ENCODE measurements at places on chromosomes 7 and 10.

- no peak for DNase-seq
Observed at GRCh38 chr7:122984021-122984420, 11.5 kb downstream of the TAS2R16 start.

DNA sequence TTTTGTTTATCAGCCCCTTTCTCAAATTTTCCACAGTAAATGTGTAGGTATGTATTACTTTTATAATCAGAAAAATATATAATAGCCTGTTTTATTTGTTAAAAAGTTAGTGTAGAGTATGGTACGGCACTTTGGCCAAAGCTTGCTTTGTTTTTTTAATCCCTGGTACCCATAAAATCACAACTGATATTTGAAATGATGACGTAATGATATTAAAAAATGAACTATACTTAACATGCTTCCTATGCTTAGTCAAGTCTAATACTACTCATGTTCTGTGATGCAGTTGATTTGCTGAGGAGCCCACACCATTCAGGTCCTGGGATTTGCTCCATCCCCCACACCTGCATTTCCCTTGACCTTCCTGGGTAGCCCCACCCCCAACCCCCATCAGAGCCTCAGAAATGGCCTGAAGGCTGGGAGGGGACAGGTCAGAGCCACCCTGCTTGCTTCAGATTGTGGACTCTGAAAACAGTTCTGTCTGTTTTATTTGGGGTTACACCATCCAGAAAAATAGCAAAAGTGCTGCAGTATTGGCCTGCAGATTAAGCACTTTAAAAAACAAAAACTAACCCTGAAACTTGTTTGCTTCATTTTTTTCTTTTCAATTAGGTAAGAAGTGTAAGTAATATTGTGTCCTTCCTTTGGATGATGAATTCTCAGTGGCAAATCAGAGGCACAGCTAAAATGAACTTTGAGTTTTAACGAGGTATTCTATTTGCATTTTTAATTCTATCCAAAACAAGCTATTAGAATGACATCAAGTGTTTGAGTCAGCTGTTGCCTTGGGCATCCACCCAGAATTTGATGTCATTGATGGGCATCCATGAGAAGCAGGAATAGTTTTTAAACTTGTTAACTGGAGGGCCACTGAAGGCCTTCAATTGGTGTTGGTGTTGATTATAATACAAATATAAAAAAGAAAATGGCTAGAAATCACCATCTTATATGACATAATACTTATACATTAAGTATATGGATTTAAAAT, 23.3 kb downstream of the PLCE1 start:
- DNase-seq, result no peak

DNA sequence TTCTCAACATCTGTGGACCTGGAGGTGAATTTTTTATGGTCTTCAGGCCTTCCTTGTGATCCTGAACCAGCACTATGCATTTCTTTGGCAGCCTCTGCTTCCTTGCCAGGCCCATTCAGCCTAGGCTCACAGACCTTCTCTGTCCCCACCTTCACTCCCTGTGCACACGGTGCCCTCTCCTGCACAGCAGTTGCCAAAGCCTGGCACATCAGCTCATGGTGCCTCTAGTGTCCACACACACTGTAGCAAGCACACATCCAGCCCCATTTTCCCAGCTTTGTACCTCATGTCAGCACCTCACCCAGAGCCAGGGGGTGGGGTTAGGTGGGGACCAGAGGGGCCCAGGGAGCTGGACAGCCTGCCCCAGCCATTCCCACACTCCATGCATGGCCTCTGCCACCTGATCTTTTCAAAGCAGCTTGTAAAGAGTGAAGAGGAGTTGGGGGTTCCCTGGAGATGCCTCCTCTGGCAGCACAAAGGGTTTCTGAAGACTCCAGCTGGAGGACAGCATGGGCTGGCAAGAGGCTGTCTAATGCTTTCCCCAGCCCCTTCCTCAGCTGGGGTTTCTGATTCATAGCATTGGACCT, 57.9 kb upstream of the TMEM72 start:
- no peak for DNase-seq

DNA sequence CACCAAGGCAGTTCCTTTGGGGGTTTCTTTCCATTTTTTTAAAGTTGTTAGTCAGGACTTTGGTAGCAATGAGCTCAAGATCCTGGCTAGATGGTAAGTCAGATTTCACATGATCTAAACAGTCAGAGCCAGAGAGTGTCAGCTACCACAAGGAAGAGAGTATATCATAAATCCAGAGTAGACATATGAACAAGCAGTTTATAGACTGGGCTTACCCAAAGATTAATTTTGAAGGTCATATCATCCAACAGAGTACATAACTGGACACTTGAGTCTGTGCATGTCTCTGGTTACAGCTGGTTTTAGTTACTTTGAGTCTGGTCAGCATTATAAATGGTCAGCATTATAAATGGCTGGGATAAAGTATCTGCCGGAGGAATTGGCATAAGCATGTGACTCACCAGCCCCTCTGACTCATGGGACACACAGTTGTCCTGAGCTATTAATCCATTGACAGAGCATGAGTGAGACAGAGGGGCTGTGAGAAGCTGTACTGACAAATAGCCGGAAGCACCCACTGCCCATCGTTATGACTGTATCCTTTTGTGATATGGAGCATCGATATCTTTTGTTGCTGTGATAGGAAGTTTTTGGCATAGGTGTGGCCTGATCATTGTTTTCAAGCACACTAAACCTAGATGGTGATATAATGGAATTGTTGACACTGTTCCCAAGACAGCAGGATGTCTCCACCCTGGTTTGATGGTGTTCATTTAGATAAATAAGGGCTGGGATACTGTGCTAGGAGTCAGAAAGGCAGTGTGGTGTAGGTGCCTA, 19.3 kb downstream of the PPP1R3C start:
- DNase-seq, result no peak

DNA sequence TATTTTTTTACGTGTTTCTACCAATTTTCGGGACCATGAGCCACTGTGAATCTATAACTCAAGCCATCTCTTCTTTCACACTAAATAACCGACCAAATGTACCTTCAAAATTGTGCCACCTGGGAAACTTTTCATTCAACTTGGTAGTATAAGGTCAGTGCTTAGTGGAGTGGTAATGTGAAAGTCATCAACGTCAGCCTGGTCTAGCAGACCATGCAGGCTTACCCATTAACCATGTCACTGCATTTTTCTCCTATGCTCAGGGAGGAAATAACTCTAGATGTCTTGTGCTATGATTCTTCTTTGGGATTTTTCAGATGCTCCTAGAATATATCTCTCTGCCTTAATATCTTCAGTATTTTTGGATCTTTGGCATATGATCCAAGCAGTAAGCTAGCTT, 1075.4 kb upstream of the POT1 start:
- no peak for DNase-seq

GRCh38 chr7:113113912-113114311, 4.4 kb downstream of the SMIM30 start:
- no peak for DNase-seq

GRCh38 chr10:60130130-60130579, 223.8 kb upstream of the CCDC6 start:
- no peak for DNase-seq

GRCh38 chr7:33872870-33873269, 32.5 kb upstream of the BMPER start:
- DNase-seq, result no peak

DNA sequence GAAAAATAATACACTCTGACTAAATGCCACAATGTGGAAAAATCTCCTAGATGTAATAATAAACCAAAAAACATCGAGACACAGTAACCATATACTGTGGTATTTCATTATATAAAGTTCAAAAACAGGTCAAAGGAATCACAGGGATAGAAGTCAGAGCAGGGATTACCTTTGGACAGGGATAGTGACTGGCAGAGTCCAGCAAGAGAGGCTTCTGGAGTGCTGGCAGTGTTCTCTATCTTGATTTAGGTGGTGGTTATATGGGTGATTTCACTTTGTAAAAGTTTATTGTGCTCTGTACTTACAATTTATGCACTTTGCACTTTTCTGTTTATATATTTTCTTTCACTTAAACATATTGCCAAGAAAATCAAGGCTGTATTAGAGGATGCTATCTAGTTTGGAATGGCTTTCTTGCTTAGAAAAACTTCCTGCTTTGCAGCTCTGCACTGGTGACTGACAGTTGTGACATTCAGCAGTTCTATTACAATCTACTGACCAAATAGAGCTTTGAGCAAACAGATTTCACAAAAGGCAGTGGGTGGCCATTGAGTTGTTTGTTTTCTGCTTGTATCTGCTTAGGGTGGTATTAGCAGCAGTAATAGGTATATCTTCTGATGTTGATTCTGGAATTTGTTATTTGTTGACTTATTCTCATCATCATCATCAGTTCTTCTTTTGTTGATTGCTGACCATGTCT, 263.6 kb upstream of the LRGUK start:
- no peak for DNase-seq

GRCh38 chr7:155584763-155585531, 38.6 kb upstream of the CNPY1 start:
- DNase-seq, result no peak

GRCh38 chr10:73763343-73763742, 18.5 kb upstream of the CHCHD1 start:
- DNase-seq, result no peak

GRCh38 chr7:65390588-65390987, 16.9 kb downstream of the ZNF92 start:
- no peak for DNase-seq

- DNase-seq, result no peak
Observed at GRCh38 chr10:127855591-127855881, 37.2 kb downstream of the CLRN3 start.

DNA sequence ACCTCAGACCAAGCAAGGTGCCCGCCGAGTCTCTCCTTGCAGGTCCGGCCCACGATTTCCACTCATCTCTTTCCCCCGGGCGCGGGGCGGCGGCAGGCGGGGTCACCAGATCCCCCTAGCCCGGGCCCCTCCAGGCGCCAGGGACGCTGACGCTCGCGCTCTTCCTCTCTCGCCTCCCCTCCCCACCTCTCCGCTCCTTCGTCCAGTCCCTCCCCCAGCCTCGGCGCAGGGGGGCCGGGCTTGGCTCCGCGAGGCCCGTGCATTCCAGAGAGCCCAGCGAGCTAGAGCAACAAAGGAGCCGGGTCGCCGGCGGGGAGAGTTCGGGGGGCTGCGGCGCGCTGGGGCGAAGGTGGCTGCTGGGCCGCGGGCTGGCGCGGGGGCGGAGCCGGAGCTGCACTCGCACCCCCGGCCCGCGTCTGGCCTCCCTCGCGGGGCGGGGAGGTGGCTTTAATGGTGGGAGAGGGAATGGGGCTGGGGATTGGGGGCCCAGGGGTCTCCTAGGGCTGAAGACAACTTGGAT, at the start of gene SMO:
TSS of gene SMO (plus strand) at position 262 of the 520 bp plus-strand sequence. CDS start 519 bp downstream, outside the sequence.
- DNase-seq, result no peak

- no peak for DNase-seq
Observed at GRCh38 chr10:78472551-78472890, 438.9 kb downstream of the RPS24 start.

- DNase-seq, result no peak
Observed at GRCh38 chr10:97479939-97480338, 18.3 kb downstream of the MMS19 start.
